ENCODE measurements at places on chromosomes 11 and 22.

GRCh38 chr11:31974366-31975136, 116.3 kb upstream of the RCN1 start:
- DNase-seq: no peak

DNA sequence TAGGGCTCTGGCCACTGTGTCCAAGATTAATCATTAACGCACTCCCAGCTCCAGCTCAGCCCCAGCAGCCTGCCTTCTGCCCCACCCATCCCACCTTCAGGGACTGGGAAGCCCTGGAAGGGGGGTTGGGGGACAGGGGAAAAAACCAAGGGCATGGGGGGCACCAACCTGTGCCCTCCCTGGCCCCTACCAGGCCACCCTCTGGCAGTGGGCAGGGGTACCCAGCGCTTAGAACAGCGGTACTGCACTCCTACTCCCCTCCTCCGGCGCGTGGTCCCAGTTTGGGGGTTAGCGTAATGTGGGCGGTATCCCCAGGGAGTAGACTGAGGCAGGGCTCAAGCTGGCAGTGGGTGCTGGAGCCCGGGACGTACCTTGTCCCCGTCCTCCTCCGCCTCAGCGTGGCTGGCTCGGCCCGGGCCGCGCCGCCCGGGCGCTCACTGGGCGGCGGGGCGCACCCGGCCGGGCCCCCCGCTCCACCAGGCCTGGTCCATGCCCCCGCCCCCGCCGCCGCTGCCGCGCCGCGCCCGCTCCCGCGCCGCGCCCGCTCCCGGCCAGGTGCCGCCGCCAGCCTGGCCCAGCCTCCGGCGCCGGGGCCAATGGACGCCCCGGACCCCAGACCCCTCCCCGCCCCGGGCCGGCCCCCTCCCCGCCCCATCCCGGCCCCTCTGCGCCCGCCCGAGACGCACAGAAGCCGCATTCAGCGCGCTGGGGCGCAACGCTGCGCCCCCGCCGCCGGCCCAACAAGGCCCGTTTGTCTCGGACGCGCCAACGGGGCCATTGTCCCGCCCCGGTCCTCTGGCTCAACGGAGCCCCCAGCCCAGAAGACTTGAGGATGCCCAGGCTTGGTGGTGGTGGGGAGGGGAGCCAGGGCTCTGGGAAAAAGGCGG, at the start of gene GAL3ST1:
Gene GAL3ST1 (minus strand): TSS at position 571 of the 887 bp plus-strand sequence. CDS start 17,273 bp downstream, outside the sequence.
- no peak for DNase-seq

DNA sequence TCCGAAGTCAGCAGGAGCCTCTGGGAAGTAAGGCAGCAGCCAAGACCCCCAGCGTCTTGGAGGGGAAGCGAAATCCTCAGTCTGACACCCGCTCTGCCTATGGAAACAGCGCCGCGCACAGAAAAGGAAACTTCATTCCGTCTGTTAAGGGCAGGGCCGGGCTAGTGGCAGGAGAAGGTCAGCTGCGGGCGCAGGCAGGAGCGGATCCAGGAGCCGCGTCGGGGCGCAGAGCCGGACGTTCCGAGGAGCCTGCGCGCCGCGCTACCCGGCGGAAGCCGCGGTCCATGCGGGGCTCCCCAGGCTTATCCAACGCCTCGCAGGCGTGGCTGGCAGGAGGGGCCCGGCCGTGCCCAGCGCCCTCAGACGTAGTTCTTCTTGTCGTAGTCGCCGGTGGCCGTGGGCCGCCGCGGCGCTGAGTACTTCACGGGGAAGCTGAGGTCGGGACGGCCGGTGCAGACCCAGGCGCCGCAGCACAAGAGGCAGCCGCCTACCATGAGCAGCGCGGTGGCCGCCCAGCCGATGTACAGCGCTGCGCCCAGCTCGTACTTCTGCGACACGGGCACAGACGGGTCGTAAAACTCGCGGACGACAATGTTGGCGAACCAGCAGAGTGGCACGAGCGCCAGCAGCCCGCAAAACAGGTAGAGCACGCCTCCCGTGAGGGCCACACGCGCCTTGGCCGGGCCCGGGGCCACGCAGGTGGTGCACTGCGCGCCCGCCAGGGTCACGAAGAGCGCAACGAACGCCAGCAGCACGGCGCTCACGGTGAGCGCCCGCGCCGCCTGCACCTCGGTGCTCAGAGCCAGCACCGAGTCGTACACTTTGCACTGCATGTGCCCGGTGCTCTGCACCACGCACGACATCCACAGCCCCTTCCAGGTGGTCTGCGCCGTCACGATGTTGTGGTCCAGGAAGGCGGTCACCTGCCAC, 705 bp downstream of the CLDN5 start:
- DNase-seq: peak; percentile 4

DNA sequence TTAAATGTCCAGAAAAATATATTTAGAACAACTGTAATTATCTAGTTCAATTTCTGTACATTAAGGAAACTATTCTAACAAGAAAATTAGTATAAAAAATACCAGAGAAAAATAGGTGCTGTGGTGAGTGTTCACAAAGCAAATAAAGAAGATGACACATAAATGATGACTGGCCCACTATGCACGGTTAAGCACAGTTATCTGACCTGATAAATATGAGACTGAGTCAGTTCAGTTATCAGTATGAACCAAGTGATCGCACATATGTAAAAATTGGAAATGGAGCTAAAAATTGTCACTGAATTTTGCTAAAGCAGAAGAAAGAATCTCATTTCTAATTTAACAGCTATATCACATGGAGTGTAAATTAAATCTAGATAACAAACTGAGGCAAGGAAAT, 18.8 kb upstream of the MAML2 start:
- no peak for DNase-seq

- no peak for DNase-seq
Observed at GRCh38 chr11:116428638-116428975, 344.2 kb downstream of the BUD13 start.

- DNase-seq: no peak
Observed at GRCh38 chr11:130485983-130486382, 37.5 kb downstream of the ADAMTS15 start.

DNA sequence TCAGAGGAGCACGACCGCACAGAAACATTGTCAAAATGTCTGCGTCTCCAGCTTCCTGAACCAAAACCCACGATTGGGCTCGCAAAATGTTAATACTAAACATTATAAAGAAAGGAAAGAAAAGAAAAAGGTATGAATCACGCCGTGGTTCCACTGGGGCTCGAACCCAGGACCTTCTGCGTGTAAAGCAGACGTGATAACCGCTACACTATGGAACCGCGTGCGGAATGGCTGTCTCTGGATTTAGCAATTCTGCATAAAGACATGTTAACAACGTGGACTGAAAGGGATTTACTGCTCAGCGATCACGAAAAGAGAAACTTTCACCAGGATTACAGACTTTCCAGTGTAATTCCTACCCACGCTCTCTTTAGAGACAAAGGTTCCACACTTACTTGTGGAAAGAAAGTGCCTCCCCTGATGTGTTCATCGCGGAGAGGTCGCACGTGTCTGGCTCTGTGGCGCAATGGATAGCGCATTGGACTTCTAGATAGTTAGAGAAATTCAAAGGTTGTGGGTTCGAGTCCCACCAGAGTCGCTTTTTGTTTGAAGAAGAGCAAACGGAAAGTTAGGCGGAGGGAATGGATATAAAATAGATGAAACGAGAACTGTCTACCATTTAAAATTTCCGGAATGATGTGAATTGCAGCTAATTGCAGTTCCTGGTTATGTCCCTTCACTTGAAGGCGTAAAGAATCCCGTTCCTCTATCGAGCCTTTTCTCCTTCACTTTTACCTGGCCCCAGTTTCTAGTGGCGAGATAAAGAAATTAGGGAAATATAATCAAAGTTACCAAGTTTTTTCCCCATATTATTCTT, 39.7 kb downstream of the OR4D9 start:
- DNase-seq: peak; percentile 86

DNA sequence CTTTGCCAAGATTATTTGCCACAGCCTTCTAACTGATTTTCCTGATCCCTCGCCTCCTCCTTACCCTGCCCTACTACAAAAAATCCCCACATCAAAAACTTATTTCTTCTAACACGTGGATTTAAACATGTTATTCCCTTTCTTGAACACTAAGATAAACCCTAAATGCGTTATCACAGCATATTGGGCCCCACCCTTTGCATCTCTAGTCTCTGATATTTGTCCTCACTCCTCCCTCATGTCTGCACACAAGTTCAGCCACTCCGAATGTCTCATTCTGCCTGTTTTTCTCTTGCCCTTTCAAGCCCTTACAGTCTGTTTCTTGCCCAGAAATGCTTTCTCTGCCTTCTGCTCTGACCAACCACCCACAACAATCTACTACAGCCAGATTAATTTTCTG, 10.6 kb upstream of the ACER3 start:
- no peak for DNase-seq

- DNase-seq: no peak
Observed at GRCh38 chr22:38089474-38089851, 5.5 kb upstream of the SLC16A8 start.

DNA sequence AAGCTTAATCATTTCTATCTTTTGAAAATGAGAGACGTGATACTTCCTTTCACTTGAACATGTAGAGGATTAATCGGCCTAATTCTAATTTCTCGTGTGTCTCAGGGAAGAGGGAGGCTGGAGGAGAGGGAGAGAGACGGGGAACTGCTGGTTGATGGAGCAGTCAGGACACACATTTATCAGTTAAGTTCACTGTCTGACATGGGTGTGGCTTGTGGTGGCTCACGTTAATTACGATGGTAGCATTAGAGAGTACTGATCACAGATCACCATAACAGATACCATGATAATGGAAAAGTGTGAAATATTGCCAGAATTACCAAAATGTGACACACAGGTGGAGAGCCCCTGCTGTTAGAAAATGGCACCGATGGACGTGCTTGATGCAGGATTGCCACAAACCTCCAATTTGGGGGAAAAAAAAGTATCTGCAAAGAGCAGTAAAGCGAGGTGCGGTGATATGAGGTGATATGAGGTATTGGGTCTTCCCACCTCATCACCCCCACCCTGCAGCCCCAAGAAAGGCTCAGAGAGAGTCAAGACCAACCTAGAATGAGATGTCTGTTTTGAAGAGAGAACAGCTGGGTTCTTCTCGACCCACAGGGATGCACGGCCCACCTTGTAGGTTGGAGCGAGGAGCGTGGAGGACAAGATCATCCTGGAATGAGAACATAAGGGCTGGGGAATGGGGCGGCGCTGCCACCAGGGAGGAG, 19.7 kb downstream of the ZBED4 start:
- DNase-seq: no peak

DNA sequence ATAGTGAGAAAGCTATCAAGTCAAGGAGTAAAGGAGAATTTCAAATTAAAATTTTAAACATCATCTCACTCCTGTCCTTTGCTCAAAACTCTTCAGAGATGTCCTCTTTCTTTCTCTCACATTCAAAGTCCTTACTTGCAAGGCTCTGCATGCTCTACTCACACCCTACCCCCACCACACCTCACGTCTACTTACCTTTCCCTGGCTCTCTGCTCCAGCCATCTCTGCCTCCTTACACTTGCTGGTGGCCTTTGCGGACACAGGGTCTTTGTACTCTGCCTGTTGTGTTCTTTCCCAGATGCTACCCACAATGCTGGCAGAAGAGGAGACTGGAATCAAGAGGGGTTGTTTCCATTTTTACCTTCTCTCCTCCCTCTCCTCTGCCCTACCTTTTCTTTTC, 405.2 kb downstream of the INSC start:
- DNase-seq: no peak

GRCh38 chr22:39997939-39998726, 3.4 kb downstream of the FAM83F start:
- DNase-seq: no peak

DNA sequence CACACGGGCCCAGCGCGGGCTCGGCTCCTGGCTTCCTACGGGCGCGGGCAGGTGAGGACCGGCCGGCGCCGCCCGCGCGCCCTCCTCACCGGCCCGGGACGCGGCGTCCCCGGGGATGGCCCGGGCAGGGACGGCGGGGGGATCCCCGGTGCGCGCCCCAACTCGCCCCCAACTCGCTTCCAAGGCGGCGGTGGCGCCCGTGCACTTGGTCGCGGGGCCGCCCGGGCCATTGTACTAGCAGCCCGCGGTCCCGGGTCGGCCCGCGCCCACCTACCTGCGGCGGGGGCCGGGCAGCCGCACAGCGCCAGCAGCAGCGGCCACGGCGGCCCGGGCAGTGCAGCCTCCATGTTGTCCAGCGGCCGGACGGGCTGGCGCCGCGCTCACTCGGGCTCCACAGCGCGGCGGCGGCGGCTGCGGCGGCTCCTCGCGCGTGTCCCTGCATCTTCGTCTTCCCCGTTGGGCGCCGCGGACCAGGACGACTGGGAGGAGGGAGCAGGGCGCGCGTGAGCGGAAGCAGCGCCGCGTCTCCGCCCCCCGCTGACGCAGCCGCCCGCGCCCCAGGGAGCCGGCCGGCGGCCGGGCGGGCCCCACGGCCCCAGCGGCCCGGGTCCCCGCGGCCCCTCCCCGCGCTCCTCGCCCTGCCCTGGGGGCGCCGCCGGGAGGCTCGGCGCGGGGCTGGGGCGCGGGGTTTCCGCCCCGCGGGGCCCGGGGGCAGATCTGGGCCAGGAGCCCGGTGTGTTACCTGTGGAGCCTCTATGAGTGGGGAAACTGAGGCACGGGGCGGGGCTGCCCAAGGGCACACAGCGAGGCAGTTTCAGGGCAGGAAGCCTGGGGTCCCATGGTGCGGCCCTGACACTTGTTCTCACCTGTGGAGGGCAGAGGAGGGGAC, 159.3 kb upstream of the GRK3 start:
- no peak for DNase-seq

GRCh38 chr22:42072606-42073330, 1.3 kb upstream of the PHETA2 start:
- no peak for DNase-seq

GRCh38 chr11:12111549-12112520, 1.4 kb downstream of the MICAL2 start:
- no peak for DNase-seq

DNA sequence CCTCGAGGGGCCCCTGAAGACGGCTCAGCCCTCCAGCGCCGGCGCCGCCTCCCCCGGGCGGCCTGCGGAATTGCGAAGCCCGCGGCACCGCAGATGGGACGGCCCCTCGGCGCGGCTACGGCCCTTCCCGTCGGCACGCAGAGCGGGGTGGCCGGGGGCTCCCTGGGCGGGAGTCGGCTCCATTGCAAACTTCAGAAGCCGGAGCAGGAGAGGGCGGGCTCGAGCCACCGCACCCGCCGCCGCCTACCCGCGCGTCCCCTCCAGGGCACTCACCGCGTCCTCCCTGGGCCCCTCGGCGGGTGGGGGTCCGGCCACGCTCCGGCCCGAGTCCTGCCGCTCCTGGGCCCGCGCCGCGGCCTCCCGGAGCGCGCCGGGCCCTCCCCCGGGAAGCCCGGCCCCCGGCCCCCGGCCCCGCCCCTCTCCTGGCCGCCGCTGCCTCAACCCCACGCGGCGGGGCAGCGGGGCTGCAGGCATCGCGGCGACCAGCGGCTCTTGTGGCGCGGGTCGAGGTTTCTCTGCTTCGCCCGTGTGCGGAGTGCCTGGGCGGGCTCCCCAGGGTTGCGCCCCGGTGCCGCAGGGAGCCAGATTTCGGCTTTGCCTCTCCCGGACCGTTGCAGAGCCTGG, at the start of gene PACSIN3:
Gene PACSIN3 (minus strand): TSS at position 359 of the 624 bp plus-strand sequence. CDS start 3,707 bp downstream, outside the sequence.
- DNase-seq: no peak

DNA sequence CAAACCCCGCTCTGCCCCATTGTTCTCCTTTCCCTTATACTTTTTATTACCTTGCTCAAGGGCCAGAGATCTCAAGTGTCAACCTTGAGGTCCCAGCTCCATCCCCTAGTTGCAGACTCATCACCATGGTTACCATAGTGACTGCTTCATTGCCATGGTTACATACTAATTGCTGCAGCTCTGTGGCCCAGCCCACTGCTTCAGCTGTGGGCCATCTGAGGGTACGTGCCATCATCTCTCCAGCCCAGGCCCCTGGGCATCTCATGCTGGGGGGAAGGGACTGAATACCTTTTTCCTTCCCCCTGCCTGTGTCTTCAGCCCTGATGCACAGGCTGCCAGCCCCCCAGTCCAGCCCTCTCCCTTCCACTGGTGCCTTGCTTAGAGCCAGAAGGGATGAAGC, 22.2 kb downstream of the TREH start:
- no peak for DNase-seq
